Panc1 (cell line): ENCODE measurements at places on chromosomes 11 and 22.

GRCh38 chr22:48652796-48653195 lies 1174.9 kb downstream of the BRD1 start:
- no peaks in the 10 kb centered on the region for H3K4me1 ChIP-seq
- no peak for DNase-seq
- no peaks in the 10 kb centered on the region; the same call in 1 of the 2 replicates for H3K27me3 ChIP-seq
- no peak overlapping the region for H3K27ac ChIP-seq

DNA sequence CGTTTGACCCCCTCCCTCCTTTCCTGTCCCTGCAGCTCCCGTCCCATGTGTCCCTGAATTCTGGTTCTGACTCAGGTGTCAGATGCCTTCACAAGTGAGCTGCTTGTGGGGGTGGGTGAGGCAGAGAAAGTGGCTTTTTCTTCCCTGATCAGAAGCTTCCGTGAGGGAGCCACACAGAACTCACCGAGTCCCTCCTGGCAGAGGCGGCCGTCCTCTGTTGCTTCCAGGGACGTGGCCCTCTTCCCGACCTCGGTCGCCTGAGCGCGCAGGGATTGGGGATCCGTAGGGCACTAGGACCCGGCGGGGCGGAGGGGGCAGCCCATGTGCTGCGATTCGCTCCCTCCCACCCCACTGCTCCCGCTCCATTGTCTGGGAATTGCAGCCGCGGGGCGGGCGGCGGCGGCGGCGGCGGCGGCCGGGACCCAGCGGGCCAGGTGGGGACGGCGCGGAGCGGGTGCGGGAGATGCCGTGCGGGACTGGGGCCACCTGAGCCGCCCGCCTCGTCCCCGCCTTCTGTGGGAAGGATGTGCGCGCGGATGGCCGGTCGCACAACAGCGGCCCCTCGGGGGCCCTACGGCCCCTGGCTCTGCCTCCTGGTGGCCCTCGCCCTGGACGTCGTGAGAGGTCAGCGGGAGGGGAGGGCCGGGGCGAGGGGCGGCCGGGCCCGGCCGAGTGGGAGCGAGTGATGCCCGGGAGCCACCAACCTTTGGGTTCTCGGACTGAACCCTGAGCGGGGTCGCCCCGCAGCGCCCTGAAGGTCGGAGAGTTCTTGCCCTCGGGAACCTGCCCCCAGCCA lies at the start of gene TMEM132A:
Gene TMEM132A (plus strand): TSS at position 351 of the 796 bp plus-strand sequence. CDS start 174 bp downstream, at position 525.
- H3K27ac ChIP-seq = peak within 1 kb of the TSS; percentile 77
- DNase-seq = no peak
- H3K4me3 ChIP-seq = peak within 1 kb of the TSS; percentile 67
- H3K36me3 ChIP-seq = no peaks in the 10 kb centered on the region; the same call in none of the 2 replicates
- peaks cover 18% of the 10 kb centered on the region for H3K4me1 ChIP-seq
- H3K27me3 ChIP-seq = no peaks in the 10 kb centered on the region

- H3K4me1 ChIP-seq = no peaks in the 10 kb centered on the region
- H3K27me3 ChIP-seq = no peaks in the 10 kb centered on the region
- no peak overlapping the region for H3K27ac ChIP-seq
- H3K36me3 ChIP-seq = 0 out of 2 replicates have a peak, but pooled peaks cover 2% of the 10 kb centered on the region
- H3K4me3 ChIP-seq = no peak overlapping the region
Measured at GRCh38 chr11:61352038-61352437, 9.6 kb downstream of the CYB561A3 start.

GRCh38 chr11:64040684-64041322 lies 5.1 kb downstream of the FLRT1 start:
- no peaks in the 10 kb centered on the region for H3K27me3 ChIP-seq
- no peak overlapping the region for H3K4me3 ChIP-seq
- no peak for DNase-seq
- no peak overlapping the region for H3K27ac ChIP-seq
- peaks cover 4% of the 10 kb centered on the region for H3K4me1 ChIP-seq
- no peaks in the 10 kb centered on the region for H3K36me3 ChIP-seq

- no peaks in the 10 kb centered on the region for H3K36me3 ChIP-seq
- H3K27me3 ChIP-seq = no peaks in the 10 kb centered on the region
- H3K4me1 ChIP-seq = peaks cover 12% of the 10 kb centered on the region
- no peak for DNase-seq
- H3K27ac ChIP-seq = no peak overlapping the region
Measured at GRCh38 chr11:119356349-119357031, 10.0 kb upstream of the MFRP start.

- peak overlapping the region; percentile 41 for H3K4me3 ChIP-seq
- H3K4me1 ChIP-seq = peaks cover 31% of the 10 kb centered on the region
- DNase-seq = no peak
- H3K27ac ChIP-seq = peak overlapping the region; percentile 90
- H3K27me3 ChIP-seq = no peaks in the 10 kb centered on the region
Measured at GRCh38 chr11:69443138-69443967, 38.1 kb upstream of the LINC01488 start.

DNA sequence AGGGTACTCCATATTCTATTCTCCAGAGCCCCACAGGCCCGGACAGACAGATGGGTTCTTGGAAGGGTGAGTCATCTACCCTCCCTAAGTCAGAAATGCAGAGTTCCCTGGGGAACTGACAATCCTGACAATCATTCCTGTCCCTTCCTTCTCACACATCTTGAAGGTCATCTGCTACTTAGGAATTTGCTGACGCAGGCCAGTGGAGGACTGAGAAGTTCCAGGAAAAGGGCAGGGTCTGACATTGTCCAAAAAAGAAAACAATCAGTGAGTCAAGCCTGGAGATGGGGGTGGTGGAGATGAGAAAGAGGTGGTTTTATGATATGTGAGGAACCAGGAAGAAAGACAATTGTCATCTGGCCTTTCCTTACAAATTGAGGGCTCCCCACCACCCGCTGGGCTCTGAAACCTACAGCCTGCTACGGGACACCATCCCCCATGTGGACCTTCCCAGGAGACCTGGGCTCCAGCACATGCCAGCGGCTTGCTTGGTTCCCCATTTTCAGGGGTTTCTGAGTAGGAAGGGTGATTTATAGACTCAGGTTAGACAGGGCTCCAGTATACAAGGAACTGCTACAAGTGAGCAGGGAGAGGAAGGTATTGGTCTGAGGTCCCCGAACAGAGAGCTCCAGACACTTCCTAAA lies 12.9 kb downstream of the CD59 start:
- peak overlapping the region; percentile 60 for H3K27ac ChIP-seq
- peak overlapping the region; percentile 5 for H3K4me3 ChIP-seq
- no peaks in the 10 kb centered on the region for H3K27me3 ChIP-seq
- no peak for DNase-seq
- H3K4me1 ChIP-seq = peaks cover 50% of the 10 kb centered on the region

GRCh38 chr22:47022075-47022473 lies 259.6 kb downstream of the TBC1D22A start:
- no peak for DNase-seq
- no peak overlapping the region for H3K4me3 ChIP-seq
- H3K36me3 ChIP-seq = no peaks in the 10 kb centered on the region
- no peaks in the 10 kb centered on the region for H3K27me3 ChIP-seq
- H3K4me1 ChIP-seq = no peaks in the 10 kb centered on the region

GRCh38 chr11:126443120-126443519 lies 87.6 kb downstream of the ST3GAL4 start:
- no peak for DNase-seq
- no peak overlapping the region for H3K27ac ChIP-seq
- H3K36me3 ChIP-seq = no peaks in the 10 kb centered on the region
- no peak overlapping the region for H3K4me3 ChIP-seq
- H3K27me3 ChIP-seq = no peaks in the 10 kb centered on the region

- H3K27ac ChIP-seq = peak overlapping the region; percentile 97
- no peaks in the 10 kb centered on the region for H3K27me3 ChIP-seq
- no peaks in the 10 kb centered on the region for H3K36me3 ChIP-seq
- H3K4me3 ChIP-seq = no peak overlapping the region
Measured at GRCh38 chr22:39176714-39177455, 24.4 kb upstream of the CBX7 start.

GRCh38 chr11:79165908-79166307 lies 274.9 kb downstream of the TENM4 start:
- peaks cover 3% of the 10 kb centered on the region for H3K27me3 ChIP-seq
- no peak overlapping the region for H3K27ac ChIP-seq
- DNase-seq = no peak
- no peaks in the 10 kb centered on the region; the same call in 1 of the 2 replicates for H3K36me3 ChIP-seq

- peaks cover 3% of the 10 kb centered on the region; the same call in 1 of the 2 replicates for H3K36me3 ChIP-seq
- no peak overlapping the region for H3K4me3 ChIP-seq
- peaks cover 15% of the 10 kb centered on the region for H3K4me1 ChIP-seq
- no peak overlapping the region for H3K27ac ChIP-seq
Measured at GRCh38 chr11:121298774-121299173, 6.2 kb downstream of the SC5D start.

GRCh38 chr22:22935546-22936157 lies 48.0 kb downstream of the IGLL5 start:
- H3K27me3 ChIP-seq = no peaks in the 10 kb centered on the region
- no peaks in the 10 kb centered on the region for H3K36me3 ChIP-seq
- DNase-seq = no peak
- H3K27ac ChIP-seq = no peak overlapping the region

GRCh38 chr22:40040927-40041326 lies 46.2 kb downstream of the FAM83F start:
- H3K4me3 ChIP-seq = no peak overlapping the region
- no peak for DNase-seq
- H3K36me3 ChIP-seq = no peaks in the 10 kb centered on the region
- peaks cover 6% of the 10 kb centered on the region for H3K4me1 ChIP-seq

GRCh38 chr11:84194696-84195095 lies 908.5 kb upstream of the CCDC90B start:
- DNase-seq = no peak
- H3K4me3 ChIP-seq = no peak overlapping the region
- H3K4me1 ChIP-seq = no peaks in the 10 kb centered on the region
